Smooth muscle cell of trachea (primary cell): ENCODE measurements at places on chromosomes 6 and 20. TPM values are rescaled to one million over a fixed set of nuclear protein-coding genes. Genes with fewer than 3 reads are reported as not detected.

SYNDIG1 gene
- total RNA-seq = 0.17 TPM in 1 of 2 replicates, not detected in the other

TMEM244 gene
- total RNA-seq = not detected in 2 replicates

GLP1R gene
- not detected in 2 replicates for total RNA-seq

OR12D3 gene
- not detected in 2 replicates for total RNA-seq
